ENCODE measurements at places on chromosomes 1 and 21.

DNA sequence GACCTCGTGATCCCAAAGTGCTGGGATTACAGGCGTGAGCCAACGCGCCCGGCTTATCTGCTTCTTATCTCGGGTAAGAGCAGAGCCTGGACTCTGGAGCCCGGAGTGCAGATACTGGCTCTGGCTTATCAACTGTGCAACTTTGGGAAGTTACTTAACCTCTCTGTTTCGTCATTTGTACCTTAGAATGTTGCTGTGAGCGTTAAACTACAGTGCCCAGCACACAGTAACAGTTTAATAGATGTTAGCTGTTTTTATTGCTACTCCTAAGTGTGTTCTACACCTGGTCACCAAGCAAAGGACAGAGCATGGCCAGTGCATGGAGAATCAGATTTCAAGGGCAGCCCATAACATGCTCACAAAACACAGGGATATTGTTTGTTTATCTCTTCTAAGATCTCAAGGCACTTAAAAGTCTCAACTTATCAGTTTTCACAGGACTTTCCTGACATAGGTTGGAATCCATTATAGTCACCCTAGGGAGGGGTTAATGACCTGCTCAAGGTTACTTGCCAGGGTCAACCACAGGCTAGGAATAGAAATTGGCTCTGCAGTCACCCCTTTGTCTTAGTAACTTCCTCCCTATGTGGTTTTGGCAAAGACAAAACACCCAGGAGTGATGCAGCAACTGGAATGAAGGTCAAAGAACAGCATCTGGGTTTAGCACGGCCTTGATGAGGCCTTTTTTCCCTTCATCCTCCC, 22.5 kb upstream of the SRP9 start:
- no peak for DNase-seq

- no peak for DNase-seq
Measured at GRCh38 chr1:213600879-213601278, 386.9 kb upstream of the PROX1 start.

DNA sequence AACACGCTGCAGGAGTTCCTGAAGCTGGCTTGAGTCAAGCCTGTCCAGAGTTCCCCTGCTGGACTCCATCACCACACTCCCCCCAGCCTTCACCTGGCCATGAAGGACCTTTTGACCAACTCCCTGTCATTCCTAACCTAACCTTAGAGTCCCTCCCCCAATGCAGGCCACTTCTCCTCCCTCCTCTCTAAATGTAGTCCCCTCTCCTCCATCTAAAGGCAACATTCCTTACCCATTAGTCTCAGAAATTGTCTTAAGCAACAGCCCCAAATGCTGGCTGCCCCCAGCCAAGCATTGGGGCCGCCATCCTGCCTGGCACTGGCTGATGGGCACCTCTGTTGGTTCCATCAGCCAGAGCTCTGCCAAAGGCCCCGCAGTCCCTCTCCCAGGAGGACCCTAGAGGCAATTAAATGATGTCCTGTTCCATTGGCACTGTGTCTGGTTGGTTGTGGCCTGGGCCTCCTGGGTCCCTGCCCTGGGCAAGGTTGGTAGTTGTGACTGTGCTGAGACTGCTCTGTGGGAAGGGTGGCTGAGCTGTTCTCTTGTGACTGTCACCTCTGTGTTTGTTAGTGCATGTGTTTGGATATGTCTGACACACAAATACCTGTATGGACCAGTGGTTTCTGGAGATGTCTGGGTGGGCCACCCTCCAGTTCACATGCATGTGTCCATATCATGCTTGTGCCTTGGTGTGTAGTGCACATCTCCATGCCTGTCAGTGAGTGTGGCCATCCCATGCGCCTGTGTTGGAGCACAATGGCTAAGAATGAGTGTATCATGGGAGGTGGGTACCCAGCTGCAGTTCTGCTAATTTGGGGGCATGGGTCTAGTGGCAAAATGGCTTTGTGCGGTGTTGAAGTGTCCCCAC, 1.4 kb downstream of the SH3BGRL3 start:
- no peak for DNase-seq

DNA sequence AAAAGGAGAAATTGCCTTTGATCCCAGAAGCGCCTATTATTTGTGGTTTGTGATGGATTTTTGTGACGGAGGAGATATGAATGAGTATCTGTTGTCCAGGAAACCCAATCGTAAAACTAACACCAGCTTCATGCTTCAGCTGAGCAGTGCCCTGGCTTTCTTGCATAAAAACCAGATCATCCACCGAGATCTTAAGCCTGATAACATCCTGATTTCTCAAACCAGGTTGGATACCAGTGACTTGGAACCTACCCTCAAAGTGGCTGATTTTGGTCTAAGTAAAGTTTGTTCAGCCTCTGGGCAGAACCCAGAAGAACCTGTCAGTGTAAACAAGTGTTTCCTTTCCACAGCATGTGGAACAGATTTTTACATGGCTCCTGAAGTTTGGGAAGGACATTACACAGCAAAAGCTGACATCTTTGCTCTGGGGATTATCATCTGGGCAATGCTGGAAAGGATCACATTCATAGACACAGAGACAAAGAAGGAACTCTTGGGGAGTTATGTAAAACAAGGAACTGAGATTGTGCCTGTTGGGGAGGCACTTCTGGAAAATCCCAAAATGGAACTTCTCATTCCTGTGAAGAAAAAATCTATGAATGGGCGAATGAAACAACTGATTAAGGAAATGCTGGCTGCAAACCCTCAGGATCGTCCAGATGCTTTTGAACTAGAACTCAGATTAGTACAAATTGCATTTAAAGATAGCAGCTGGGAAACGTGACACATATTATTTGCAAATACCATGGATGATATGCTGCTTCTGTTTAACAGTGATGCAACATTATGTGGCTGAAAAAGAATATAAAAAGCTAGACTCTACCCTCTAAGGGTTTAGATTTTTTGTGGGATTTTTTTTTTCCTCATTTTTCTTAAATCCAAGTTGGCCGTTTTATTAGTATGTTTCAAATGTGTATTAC, 10.5 kb downstream of the PDIK1L start:
- no peak for DNase-seq

DNA sequence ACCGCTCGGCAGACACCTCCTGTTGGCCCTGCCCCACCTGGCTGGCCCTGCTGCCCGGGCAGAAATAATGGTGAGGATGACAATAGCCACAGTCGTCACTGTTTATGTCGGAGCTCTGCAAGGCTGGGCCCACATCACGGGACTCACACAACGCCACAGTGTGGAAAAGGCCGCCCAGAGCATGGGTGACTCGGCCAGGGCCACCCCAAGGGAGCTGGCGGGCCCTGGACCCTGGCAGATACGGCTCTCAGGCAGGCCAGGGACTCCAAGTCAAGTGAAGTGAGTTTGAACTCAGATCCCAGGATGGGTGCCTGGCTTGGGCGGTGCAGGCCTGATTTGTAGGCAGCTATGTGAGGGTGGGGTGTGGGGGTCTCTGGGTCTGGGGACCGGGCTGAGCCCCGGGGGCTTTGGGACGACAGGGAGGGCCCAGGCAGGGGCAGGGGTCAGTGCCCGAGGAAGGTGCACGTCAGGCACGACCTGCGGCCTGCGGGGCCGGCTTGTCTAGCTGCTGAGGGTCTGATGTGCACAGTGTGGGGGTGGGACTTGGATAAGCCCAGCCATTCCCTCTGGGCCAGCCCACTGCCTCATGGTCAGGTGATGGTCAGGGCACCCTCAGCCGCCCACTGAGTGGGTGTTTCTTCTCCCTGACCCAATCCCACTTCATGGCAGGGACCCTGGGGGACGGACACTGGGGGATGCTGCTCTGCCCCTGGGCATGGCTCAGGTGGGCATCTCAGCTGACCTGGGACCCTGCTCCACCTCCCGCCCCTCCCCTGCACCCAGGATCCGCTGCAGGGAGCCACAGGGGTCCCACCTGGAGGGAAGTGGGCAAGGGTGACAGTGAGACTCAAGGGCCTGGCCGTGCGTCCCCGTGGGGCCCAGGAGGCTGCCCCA, 1.0 kb downstream of the RNF223 start:
- DNase-seq, result no peak

DNA sequence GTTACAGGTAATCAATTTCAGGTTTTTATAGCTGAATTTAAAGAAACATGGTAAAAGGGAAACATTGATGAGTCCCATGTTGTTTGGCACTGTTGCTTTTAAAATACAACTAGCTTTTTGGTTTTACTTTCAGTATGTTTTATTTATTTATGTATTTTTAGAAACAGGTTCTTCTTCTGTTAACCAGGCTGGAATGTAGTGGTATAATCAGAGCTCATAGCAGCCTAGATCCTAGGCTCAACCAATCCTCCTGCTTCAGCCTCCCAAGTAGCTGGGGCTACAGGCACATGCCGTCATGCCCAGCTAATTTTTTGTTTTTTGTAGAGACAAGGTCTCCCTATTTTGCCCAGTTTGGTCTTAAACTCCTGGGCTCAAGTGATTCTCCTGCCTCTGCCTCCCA, 50.4 kb downstream of the CTTNBP2NL start:
- no peak for DNase-seq

DNA sequence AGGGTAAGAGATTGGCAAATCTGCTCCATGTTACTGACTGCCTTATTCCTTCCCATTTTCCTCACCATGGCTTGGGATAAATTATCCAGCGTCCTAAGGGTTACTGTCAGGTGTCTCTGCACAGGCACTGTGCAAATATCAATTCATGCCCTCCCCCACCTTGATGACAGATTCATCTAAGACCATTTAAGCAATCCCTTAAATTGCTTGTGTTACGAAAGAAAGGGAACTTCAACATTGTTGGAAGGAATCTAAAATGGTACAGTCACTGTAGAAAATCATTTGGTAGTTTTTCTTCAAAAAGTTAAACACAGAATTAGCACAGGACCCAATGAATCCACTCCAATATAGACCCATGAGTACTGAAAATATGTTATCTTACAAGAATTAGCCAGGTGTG, 17.6 kb upstream of the MTARC2 start:
- DNase-seq, result no peak

- no peak for DNase-seq
Measured at GRCh38 chr1:55107101-55107500, 67.8 kb downstream of the PCSK9 start.

GRCh38 chr1:187516874-187517273, 688.1 kb downstream of the PLA2G4A start:
- DNase-seq, result no peak

- DNase-seq, result no peak
Measured at GRCh38 chr1:55057956-55058298, 18.6 kb downstream of the PCSK9 start.

- no peak for DNase-seq
Measured at GRCh38 chr1:209443975-209444651, 139.4 kb upstream of the CAMK1G start.

DNA sequence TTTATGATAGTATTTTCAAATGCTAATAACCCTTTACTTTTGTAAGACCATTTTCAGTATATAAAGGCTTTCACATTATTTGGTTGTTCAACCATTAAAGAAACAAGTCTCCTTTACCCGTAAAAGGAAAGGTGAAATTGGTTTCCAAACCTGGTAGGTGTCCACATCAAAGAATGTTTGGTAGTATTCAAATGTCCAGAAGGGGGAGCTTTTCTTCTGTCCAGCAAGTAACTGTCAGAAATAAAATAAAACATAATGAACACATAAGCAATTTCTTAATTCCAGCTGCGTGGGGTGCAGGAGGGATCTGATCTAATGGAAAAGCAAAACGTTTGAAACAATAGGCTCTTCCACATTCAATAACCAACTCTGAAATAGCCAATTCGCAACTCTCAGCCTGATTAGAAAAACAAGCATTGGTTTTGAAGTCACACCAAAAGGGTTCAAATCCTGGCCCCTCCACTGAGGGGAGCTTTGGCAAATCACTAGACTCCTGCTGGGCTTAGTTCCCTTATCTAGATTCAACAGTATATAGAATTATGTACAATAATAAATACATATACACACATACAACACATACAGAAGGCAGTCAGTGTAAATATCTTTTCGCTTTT, 11.0 kb downstream of the YIPF1 start:
- no peak for DNase-seq

DNA sequence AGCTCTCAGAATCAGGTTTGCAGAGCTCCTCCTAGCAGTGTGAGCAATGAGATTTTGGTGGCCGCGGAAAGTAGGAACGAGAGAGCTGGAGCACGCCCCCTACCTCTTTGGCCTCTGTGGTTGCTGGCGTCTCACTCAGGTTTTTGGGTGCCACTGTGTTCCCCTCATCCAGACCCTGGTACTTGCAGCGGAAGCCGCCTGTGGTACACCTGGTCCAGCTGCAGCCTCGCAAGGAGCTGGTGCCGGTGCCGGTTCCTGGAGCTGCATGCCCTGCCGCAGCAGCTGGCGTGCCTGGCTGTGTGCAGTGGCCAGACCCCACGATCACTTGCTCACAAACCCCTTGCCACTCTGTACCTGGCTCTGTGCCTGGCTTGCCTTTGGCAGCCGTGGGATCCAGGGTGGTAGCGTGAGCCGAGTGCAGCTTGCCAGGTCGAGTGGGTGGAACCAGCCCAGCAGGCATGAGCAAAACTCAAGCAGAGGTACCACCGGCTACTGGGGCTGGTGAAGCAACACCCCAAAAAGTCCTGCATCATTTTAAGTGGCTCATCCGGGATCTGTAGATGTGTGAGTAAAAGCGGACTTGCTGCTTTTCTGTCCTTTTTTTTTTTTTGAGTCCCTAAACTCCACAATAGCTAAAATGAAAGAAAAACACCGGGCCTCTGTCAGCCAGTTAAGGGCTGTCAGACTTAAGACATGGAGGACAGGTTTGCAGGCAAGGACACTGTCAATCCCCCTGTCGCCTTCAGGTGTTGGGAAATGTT, 844.9 kb downstream of the KCNT2 start:
- DNase-seq, result peak; percentile 53

- no peak for DNase-seq
Measured at GRCh38 chr1:151693057-151693651, 23.4 kb downstream of the CELF3 start.

GRCh38 chr1:203271018-203271743, 34.1 kb upstream of the BTG2 start:
- DNase-seq, result no peak

DNA sequence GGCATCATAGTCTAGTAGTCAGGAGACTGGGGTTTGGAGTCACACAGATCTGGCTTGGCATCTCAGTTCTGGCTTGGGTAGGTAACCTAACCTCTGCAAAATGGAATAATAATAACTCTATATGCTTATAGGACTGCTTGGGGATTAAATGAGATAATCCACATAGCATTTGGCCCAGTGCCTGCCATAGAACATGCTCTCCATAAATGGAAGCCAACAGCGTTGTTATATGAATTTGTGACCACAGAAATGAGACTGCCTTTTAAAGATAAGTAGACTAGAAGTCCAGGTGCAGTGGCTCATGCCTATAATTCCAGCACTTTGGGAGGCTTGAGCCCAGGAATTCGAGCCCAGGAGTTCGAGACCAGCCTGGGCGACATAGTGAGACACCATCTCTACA, 4.0 kb upstream of the OPRD1 start:
- DNase-seq, result no peak

GRCh38 chr1:184153731-184154130, 102.2 kb downstream of the TSEN15 start:
- DNase-seq, result no peak

GRCh38 chr1:8247811-8248436, 70.0 kb upstream of the SLC45A1 start:
- DNase-seq, result no peak

- DNase-seq, result peak; percentile 10
Measured at GRCh38 chr1:118842452-118843201, 145.5 kb downstream of the TBX15 start.

DNA sequence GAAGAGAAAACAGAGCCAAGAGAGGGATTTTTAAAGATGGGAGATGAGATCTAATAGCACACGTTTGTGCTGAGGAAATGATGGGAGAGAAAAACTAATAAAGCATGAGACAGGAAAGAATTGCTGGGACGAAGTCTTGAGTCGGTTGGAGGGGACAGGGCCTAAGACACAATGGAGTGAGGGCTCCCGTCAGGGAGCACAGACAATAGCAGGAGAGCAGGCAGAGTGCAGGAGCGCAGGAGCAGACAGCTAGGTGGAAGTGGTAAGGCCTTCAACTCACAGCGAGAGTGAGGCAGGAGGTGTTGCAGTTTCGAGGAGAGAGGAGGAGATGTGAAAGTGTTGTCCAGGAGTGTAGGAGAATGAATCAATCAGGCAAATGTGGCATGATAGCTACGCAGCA, 59.9 kb upstream of the SOX13 start:
- DNase-seq, result no peak

Measured in NCI-H2081 treated with DMSO at 0.1 percent for 48 hours (cell line).